ENCODE measurements at places on chromosomes 11 and 22.

DNA sequence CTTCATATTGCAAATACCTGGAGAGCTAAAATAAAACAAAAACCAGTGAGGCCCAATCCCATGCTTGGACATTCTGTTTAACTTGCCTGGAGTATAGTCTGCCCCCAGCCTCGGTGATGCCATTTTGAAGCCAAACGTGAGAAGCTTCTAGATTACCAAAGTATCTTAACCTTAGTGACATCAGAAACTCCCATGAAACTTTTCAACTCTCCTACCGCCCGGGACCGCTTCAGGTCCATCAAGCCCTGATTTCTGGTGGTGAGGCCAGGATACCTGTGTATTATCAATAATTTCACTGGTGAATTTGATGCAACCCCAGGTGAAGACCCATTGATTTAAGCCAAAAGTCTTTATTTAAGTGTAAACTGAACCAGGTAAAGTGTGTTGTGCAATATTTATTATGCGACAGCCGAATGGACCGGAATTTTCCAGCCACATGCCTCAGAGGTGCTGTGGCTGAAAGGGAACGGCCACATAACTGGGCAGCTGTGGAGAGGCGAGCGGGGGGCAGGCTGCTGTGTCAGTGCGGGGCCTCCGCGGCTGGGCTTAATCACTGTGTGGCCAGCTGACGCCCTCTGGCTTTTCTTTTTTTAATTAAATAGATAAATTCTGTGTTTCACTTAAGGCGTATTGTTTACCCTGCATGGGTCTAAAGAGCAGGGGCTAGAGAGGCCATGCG, 385.5 kb upstream of the B3GAT1 start:
- DNase-seq: no peak

- DNase-seq: no peak
Observed at GRCh38 chr11:134001088-134001487, 44.3 kb upstream of the IGSF9B start.

DNA sequence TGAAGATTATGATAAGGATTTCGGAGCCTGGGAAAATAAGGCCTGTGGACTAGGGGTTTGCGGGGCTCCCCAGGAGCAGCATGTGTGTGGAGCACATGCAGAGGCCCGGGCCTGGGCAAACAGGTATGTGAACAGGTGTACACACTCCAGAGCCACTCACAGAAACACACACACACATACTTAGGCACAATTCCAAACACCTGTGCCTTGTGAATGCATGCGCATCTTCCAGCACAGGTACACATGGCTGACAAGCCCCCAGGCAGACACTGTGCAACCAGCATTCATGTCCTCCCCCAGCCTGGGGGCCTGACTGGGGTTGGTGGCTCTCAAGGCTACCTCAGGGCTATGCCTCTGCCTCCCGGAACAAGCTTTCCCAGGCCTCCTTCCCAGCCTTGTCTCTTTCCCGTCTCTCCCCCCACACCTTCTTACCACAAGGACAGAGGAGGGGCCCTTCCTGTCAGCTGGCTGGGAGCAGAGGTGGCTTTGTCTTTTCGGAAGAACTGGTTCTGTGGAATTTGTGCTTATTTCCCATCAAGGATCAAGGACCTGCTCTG, 2.6 kb upstream of the P2RY6 start:
- no peak for DNase-seq

DNA sequence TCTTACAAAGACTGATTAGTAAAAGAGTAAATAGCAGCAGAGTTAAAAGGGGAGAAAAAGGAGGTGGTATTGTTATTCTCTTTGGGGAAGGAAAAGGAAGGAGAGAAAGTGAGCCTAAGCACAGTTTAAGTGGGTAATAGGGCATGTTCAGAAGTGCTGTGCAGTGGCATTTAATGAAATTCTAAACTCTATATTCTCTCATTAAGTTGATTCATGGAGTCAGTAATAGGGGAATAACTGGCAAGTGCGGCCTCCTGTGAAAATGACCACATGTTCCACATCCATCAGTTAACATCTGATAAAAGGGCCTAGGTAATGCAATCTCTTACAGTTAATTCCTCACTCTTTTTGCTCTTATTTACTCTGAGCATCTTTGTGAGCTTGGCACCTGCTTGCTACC, 516.7 kb downstream of the JRKL start:
- DNase-seq: no peak

- DNase-seq: no peak
Observed at GRCh38 chr11:15714641-15715399, 600.1 kb downstream of the INSC start.

DNA sequence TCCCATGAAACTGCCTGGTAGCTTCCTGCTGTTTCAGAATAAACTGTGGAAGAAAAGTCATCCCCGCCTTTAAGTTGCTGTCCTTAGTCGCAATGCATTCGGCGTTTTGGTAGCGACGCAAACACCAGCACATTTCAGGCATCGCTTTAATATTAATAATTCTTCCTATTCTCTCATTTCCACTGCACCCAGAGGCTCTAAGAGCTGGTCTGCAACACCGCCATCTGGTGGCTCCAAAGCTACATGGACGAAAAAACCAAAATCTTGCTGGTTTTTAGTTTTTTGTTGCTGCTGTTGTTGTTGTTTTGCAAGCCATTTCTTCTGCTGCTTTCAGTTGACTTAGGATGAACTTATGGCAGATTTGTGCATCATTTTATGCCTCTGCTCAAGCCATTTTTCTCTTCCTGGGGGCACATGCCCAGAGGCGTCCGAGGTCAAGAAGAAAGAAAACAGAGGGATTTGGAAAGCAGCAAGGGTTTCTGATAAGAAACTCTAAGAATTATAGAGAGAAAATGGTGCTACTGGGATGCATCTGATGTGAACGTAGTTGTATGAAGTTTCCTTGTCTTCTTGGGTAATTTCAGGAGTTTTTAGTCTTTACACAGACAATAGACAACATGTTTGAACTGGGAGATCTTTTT, 345.4 kb upstream of the KIRREL3 start:
- DNase-seq: peak; percentile 46

GRCh38 chr11:57109331-57109730, 72.4 kb upstream of the LRRC55 start:
- no peak for DNase-seq

GRCh38 chr11:120645639-120646038, 134.1 kb downstream of the GRIK4 start:
- no peak for DNase-seq

DNA sequence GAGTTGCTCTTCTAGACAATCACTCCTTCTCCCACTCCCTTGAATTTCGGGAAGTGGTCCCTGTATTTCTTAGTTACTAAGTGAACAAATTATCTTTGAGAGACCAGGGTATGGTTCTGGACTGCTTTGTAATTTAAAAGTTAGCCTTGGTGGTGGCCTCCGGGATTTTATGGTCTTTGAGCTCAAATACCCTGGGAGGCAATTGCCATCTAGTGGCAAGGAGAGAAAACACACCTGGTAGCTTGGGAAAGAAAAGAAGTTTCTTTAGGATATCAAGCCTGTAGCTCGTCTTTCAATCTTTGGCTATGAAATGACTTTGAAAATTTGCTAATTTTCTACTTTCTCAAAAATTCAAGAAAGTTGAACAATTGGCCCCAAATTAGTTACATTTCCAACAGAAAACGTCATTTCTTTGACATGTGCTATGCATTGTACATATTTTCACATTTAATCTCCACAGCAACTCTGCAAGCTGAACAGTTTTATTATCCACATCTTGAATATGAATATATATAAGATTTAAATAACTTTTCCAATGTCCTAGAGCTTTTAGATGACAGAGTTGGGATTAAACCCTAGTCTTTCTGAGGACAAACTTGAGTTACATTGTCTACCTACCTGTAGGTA, 39.1 kb downstream of the MMP27 start:
- DNase-seq: peak; percentile 63

All from urothelium cell line (cell line).